ENCODE measurements at places on chromosomes 1 and 21. TPM values are rescaled to one million over a fixed set of nuclear protein-coding genes. Genes with fewer than 3 reads are reported as not detected.

DNA sequence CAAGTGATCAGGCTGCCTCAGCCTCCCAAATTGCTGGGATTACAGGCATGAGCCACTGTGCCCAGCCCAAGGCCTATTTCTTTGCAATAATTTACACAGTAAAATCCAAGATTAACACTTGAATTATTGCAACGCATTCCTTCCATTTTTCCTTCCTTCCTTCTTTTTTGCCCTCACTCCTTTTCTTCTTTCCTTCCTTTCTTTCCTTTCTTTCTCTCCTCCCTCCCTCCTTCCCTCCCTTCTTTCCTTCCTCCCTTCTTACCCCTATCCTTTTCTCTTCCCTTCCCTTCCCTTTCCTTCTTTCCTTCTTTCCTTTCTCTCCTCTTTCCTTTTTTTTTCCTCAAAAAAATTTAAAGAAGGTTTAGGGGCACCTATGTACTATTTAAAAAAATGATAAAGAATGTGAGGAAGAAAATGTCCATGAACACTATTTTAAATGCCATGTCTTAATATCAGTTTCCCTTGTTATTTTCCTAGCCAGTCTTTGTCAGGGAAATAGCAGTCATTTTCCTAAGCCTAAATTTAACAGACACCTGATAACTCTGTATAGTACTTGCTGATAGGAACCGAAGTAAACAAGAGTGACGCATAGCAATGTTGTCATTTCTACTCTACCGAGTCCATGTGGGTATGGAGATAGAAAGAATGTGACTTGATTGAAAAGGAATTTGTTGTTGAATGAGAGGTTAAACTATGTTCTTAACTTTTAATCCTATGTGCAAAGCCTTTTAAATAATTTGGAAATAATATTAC is 79.8 kb upstream of the HMCN1 start:
- DNase-seq, result no peak

The LCE1F gene
- total RNA-seq, result not detected

The SLAMF8 gene
- total RNA-seq, result 0.27 TPM

- no peak for DNase-seq
These were observed 479.0 kb downstream of the PTBP2 start for GRCh38 chr1:97200595-97200994.

DNA sequence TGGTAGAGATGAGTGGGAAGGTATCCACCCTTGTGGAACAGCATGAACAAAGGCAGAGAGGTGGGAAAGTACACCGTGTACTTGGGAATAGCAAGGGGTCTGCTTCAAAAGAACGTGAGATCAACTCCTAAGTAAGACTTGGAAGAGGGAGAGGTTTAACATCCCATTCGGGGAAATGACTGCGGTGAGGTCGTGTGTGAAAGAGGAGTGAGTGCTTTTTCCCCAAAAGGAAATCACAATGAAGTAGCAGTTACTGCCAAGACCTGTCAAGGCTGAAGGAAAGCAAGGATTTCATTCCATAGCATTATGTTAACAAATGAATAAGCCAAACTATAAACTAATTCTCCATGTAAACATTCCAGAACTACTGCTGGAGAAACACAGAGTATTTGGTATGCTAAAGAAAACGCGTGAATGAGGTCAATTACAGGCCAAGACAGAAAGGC is 20.0 kb upstream of the SYDE2 start:
- no peak for DNase-seq

GRCh38 chr1:183093786-183094298 is 70.6 kb downstream of the LAMC1 start:
- no peak for DNase-seq

The TNNT2 gene
- not detected for total RNA-seq

GRCh38 chr1:44604157-44604955 is 69.9 kb downstream of the TMEM53 start:
- DNase-seq, result no peak

The HUNK gene
- 1.5 TPM for total RNA-seq

- no peak for DNase-seq
These were observed 52.0 kb downstream of the FOXJ3 start for GRCh38 chr1:42282867-42283583.

The TRIM45 gene
- 1.5 TPM for total RNA-seq

The ZBTB21 gene
- 24.2 TPM for total RNA-seq

- no peak for DNase-seq
These were observed 119.0 kb downstream of the CNIH3 start for GRCh38 chr1:224735159-224735558.

The RHD gene
- total RNA-seq, result not detected

Data from activated B cell treated with CpG ODN at 0.5 μM for 24 hours (primary cell).